ENCODE measurements at places on chromosomes 4 and X.

- DNase-seq: no peak
Measured at GRCh38 chrX:14359727-14360126, 169.6 kb upstream of the GLRA2 start.

- DNase-seq: no peak
Measured at GRCh38 chr4:113997206-113997605, 17.8 kb upstream of the ARSJ start.

DNA sequence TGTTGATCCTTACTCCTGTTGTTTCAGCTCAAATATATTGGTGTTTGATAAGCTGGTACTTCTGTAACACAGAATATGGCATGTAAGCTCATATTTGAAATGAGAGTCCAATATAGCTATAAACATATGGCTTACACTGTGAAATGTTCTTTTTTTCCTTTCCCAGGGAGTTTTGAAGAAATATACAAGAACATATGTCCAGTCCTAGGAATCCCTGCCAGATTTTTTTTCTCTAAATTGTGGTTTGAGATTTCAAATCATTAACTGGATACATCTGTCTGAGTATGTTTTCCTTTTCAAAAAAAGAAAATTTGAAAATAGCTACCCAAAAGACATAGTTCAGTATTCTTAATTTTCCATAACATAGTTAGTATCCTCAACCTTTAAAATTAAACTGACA is 60.2 kb downstream of the HMGB2 start:
- no peak for DNase-seq

- no peak for DNase-seq
Measured at GRCh38 chrX:110915111-110915510, 119.5 kb upstream of the CHRDL1 start.

GRCh38 chr4:38062776-38063097 is 102.5 kb downstream of the PTTG2 start:
- DNase-seq: no peak

DNA sequence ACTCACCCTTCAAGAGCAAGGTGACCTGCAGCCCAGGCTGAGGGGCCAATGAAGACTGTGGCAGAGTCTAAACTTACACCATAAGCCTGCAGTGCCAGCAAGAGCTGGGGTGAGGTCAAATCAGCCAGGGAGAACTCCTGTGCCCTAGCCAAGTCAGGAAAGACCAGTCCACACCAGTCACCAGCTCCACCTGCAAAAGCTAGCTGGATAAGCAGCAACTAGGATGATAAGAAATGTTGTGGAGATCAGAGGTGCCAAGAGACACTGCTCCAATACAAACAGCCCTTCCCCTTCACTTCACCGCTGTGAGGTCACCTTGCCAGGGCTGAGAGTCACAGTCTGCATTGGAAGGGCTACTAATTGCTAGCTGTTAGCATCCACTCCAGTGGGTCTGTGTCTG is 31.3 kb downstream of the NIPAL1 start:
- DNase-seq: no peak

DNA sequence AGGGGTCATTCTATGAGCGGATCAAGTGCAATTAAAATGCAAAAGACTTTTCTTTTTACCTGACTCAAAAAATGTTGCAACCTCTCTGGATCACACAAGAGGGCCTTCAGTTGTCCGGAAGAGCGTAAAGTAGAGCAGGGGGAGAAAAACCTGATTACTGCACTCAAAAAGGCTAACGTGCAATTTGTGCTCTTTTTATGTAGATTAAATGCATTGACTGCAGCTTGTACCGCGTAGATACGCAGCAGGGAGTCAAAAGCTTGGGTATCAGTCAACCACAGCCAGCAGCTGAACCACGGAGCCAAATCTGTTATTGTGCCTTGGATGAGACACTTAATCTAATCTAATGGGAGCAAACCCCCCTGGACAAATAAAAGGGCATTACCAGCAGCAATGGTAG is 107.3 kb upstream of the RAI2 start:
- DNase-seq: no peak

DNA sequence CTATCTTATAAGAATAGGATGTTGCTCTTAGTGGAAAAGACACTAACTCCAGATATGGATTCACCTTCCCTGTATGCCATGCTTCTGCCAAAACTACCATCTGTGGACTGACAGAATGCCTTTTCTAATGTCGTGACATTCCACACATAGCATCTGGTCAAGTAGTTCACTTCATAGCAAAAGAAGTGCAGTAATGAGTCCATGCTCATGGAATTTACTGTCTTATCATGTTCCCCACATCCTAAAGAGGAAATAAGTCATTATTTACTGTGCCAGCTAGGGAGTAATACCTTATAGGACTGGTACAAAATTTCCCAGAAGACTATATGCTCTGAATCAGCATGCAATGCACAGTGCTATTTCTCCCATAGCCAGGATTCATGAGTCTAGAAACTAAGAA is 562.4 kb downstream of the TLL1 start:
- no peak for DNase-seq

DNA sequence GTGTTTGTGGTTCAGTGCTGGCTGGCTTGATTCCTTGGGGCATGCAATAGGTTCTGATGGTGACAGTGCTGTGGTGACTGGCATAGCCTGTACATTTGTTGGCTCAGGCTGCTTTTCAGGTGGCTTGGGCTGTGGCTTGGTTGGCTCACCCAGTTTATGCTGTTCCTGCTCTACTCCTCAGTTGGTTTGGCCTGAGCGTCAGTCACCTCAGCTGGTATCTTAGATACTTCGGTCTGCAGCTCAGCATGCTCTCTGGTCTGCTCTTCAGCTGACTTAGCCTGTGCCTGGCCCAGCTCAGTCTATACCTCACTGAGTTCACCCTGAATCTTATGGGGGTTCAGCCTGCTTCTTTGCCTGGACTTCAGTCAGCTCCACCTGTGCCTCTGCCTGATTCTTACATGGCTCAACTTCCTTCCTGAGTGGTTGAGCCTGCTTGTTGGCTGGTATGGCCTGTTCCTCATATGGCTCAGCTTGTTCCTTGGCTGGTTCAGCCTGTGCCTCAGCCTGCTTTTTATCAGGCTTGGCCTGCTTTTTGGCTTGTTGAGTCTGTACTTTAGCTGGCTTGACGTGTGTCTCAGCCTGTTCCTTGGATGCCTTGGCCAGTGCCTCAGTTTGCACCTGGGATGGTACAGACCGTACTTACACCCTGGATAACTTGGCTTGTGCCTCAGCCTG is 170.6 kb downstream of the MSN start:
- no peak for DNase-seq

DNA sequence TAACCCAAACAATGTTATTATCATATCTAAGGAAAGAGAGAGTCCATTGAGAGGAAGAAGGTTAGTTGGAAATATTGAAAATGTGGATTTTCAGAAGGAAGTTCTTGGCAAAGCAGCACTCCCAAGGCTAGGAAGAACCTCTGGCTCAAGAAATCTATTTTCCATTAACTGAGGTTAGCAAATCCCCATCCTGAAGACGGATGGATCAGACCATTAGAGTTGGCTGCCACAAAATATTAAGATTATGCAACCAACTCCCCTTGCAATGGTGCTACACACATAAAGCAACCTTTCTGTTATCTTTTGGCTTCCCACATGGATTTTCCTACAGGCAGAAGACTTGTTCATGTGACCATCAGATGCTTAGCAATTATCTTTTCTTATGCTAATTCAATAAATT is 96.3 kb downstream of the COL4A6 start:
- no peak for DNase-seq

- no peak for DNase-seq
Measured at GRCh38 chrX:39953879-39954278, 143.9 kb downstream of the BCOR start.

DNA sequence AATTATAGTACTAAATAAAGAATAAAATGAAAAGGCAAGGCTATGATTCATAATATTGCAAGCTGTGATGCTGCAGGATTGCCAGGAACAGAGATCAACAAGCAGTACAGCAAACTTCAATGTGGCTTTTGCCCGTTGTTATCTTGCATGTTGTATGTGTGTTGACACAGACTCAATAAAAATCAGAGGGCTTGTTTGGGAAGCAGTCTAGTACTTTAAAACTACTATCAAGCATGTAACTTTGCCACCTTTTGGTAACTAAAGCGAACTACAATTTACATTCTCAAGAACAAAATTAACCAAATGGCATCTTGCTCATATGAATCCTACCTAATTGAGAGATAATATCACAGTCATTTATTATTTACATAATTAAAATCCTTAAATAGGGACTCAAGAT is 79.8 kb upstream of the GPM6A start:
- no peak for DNase-seq

GRCh38 chr4:17763931-17764330 is 17.5 kb downstream of the FAM184B start:
- DNase-seq: no peak

DNA sequence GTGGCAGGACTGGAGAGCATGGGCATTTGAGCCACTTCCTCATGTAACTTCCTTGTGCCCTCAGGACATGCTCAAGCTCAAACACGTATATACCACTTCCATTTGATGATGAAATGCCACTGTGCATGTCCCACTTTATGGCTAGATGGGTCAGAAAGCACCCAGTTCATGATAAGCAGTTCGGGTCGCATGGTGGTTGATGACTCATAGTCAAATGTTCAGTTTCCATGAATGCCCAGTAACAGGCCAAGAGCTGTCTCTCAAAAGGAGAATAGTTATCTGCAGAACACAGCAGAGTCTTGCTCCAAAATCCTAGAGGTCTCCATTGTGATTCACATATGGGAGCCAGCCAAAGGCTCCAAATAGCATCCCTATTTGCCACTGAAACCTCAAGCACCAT is 48.9 kb upstream of the SPIN3 start:
- DNase-seq: no peak

DNA sequence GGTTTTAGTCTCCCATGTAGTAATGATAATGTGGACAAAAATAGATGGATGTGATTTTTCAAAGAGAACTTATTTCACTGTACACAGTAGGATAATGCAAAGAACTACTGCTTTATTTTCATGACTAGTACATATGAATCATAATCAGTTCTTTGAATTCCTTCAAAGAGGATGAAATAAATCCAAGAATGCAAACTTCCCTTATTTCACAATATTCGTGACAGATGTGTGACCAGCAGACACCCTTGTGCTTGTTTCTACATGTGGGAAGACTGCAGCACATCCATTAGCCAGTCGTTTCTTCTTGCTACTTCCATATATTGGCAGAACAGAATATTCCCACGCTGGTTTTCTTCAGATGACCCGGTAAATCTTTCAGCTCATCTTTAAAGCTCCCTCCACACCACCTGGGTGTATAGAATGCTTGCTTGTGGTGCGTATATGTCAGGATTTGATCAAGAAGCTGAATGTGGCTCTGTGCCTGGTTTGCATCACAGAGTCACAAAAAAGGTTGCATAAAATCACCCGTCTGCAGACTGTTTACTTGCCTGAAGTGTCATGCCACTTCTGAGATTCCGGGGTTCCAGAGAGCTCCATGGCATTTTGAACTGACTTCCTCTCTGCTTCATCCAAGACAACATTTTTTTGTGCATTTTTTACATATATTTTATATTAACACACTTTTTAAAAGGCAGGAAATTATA is 47.7 kb upstream of the FAT4 start:
- no peak for DNase-seq

DNA sequence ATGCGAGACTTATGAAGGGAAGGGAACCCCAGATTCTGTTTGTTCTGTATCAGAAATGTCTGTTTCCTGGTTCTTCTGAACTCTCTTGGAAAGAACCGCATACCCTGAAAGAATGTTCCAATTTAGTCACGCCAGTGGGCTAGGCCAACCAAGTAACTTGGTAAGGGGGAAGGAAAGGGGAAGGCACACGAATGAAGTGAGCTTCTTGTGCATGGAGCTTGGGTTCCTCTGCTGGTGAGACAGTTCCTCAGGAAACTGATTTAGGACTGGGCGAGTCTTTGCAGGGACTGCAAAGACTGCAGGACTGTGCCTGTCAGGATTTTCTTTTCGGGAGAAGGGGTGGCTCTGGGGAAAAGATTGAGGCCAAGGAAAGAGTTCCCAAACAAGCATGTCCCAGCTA is 35.6 kb downstream of the FRMPD3 start:
- no peak for DNase-seq

- no peak for DNase-seq
Measured at GRCh38 chrX:119758731-119759247, 401 bp downstream of the SOWAHD start.

DNA sequence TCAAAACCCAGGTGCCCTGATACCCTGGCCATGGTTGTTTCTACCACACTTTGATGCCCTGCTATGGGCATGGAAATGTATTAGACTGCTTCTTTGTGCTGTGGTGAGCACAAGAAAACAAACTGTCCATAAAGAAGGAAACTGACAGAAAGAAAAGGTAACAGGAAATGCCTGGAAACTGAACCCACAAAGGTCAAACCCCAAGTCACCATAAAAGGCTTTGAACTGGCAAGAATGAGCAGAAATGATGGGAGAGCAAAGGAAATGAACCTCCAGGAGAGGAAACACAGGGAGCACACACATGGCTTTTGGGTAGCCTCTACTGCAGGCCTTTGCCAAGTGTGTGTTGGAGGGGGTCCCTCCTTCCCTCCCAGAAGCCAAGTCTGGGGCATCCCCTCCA is 35.0 kb downstream of the LHFPL1 start:
- no peak for DNase-seq

DNA sequence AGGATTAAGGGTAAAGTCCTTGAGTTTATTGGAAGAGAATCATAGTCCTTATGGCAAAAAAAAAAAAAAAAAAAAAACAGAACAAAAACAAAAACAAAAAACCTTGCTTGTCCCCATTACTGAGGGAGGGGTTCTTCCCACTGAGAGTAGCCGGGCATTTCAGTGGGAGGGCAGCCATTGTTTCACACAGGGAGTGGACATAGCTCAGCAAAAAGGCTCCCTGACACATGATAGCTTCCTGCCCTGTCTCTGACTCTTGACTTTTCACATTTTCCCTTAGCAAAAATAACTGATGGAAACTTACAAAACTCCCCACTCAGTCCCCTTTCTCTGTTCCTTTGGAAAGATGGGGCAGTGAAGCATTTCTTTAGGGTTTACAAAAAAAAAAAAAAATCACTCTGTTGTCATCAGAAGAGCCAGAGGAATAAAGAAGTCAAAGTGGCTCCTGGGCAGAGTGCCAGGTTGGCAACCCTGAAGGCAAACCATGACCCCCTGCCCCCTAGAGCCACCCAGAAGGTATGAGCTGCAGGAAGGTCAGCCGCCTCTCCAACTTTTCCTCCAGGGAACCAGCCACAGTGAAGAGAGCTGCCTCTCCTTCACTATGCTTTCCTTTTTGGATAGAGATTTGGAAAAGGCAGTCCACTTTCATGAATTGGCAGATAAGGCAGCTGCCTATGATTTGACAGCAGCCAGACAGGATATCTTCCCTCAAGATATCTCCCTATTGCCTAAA is 170.6 kb downstream of the KDR start:
- no peak for DNase-seq

Data from activated CD4-positive, alpha-beta T cell treated with anti-CD3 and anti-CD28 coated beads, Interleukin-2, amount 50 U/mL, for 24 hours (primary cell).